ENCODE measurements at places on chromosomes 12 and 14.

DNA sequence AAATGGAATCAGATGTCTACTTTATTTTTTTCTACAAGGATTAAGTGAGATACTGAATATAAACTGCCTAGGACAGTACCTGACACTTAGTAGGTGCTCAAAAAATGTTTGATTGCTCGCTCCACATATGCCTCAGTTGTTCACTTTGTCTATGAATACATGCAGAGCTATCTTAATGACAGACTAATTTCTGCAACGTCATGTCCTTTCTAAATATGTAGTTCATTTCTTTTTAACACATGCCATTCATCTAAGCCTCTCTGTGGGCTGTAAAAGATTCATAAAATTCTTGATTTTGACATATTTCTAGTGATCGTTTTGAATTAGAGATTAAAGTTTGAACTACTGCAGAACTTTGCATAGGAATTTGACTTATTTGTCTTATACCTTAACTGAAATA is 176.3 kb upstream of the STXBP6 start:
- DNase-seq = no peak

GRCh38 chr12:93361151-93361919 is 16.4 kb upstream of the NUDT4 start:
- no peak for DNase-seq

GRCh38 chr12:110246636-110247339 is 34.3 kb upstream of the ATP2A2 start:
- DNase-seq = no peak

DNA sequence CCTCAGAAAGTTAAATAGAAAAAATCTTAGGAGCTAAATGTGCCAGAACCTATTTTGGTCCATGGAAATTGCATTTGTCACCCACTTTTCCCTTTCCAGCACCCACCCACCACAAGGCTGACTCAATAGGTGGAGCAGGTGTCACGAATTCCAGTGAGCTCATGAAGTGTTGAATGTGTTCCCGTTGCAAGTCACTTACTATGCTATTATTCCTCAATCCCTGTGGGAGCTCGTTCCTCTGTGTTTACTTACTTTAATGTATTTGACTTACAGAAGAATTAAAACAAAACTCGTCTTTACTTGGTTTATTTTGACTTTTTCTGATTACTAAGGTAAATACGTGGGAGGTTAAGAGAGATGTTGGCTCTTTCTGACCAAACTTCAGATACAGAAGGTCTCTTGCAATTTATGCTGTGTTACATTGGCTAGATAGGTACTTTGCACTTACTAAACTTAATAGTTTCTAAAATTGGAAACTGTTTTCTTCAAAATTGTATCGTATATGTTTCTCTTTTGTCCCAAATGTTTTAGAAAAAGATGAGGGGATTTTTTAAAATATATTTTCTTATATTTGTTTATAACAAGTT is 269.4 kb upstream of the NOVA1 start:
- peak; percentile 55 for DNase-seq

DNA sequence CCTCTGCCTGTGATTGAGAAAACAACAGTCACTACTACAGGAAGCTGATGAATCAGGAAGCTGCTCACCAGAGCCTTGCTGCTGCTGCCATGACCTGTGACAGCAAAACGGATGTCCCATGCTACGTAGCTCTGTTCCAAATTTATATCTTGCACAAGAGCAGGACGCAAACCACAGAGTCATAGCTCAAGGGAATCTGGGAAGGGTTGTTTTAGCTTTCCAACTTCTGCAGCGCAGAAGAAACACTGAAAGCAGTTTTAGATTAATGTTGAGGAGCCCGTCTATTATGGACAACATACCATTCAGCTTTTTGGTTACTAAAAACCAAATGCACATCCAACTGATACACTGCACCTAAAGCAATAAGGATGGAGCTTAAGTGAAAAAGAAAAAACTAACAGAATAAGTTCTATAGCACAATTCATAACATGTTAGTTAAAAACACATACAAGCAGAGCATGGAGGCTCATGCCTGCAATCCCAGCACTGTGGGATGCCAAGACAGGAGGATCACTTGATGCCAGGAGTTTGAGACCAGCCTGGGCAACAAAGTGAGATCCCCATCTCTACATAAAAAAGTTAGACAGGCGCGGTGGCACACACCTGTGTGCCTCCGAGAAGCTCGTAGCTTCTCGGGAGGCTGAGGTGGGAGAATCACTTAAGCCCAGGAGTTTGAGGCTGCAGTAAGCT is 1.7 kb upstream of the ANKRD33 start:
- DNase-seq = no peak

GRCh38 chr12:101074940-101075680 is 134.9 kb downstream of the SLC5A8 start:
- DNase-seq = peak; percentile 9

- no peak for DNase-seq
Observed at GRCh38 chr12:131090274-131091210, 136.8 kb downstream of the ADGRD1 start.

DNA sequence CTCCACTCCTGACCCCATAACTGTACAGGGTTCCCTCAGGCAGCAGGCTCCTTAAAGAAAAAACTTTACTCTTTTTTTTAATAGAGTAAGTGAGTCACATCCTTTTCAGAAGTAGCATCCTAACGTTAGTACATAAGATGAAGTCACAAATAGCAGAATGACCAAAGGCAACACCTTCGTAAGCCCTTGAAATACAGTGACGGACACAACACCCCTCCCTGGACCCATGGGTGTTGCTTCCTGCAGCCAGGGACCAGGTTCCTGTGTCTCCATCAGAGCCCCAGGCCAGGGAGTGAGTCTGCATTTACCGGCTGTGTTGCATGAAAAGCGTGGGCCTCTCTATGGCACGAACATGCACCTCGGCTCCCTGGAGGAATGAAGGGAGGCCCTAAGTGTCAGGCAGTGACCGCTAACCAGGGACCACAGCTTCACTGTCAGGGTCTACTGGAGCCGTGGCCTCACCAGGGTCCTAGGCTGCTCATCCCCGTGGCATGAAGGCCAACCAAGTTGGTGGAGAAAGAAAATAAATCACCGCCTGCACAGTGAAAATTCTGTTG is 340.0 kb upstream of the SFSWAP start:
- no peak for DNase-seq

- no peak for DNase-seq
Observed at GRCh38 chr12:19647806-19648556, 208.7 kb downstream of the AEBP2 start.

Measured in NCI-H748 treated with DMSO at 0.1 percent for 48 hours (cell line).